ENCODE measurements at places on chromosomes 3 and 15.

DNA sequence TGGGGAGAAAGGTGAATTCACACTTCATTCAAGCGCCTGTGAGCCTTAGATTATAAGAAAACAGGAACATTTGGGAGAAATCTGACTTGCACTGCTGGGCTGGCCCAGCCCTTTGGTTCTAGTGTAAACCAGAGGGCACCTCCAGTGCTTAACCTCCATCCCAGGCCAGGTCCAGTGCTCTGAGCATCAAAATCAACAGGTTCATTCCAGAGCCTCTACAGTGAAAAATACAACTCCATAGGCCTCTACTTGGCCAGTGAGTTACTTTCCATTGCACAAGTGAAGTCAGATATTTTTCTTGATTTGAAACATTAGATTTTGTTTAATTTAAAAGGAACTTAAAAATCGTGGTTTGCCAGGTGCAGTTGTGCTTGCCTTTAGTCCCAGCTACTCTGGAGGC lies 3.0 kb downstream of the SNUPN start:
- no peak for DNase-seq

DNA sequence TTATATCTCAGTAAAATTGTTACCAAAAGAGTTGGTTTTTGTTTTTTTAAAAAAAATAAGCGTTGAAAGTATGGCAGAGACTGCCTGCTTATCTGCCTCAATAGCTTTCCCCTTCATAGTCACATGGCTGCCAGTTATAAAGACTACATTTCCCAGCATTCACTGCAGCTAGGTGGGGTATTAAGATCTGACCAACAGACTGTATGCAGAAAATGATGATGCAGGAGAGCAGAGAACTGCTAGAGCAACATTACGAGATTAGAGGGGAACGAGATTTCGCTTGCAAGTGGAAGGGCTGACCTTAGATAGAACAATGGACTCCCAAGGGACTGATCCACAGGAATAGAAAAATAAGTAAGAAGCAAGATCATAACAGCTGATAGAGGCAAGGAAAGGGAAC lies 14.3 kb downstream of the RHOA start:
- DNase-seq = no peak

DNA sequence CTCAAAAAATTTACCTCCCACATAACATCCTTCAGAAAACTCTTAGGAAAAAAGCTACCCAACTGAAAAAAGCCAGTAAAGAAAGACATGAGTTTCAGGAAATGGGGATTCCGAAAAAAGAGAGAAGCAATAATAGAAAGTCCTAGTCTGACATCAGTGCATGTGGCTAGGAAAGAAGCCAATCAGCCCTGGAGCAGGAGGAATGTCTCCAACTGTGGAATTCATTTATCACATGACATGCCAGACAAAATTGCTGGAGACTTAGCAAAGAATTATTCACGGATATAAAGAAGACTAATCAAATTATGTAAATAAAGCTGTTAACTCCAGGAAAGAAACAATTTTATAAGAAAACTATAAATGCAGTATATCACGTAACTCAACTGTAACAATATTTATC lies 258.9 kb upstream of the RARB start:
- no peak for DNase-seq

GRCh38 chr3:11385326-11385725 lies 113.1 kb downstream of the ATG7 start:
- no peak for DNase-seq

- DNase-seq = no peak
These were observed 29.7 kb upstream of the TOPBP1 start for GRCh38 chr3:133691273-133692107.

- DNase-seq = no peak
These were observed 94.5 kb upstream of the MYZAP start for GRCh38 chr15:57496946-57497869.

DNA sequence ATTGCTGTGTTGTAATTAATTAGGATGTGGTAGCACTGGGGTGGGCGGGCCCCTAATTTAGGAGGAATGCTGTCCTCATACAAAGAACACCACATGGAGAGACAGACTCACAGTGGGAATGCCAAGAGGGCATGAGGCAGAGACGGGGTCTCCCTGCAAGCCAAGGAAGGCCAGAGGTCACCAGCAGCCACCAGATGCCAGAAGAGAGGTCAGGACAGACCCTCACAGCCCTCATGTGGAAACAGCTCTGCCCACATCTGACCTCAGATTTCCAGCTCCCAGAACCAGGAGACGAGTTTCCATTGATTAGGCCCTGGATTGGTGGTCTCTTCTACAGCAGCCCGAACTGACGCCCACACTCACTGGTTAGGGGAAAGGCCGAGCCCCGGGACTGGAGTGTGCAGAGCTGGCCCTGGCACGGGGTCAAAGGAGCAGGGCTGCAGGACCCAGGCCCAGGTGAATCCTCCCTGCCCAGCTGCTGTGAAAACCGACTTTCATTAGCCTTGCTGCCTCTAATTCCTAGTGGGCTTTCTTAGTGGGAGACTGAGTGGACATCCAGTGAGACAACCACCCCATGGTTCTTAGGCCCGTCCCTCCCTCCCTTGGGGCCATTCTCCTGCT lies 43.0 kb upstream of the SLC41A3 start:
- DNase-seq = no peak

DNA sequence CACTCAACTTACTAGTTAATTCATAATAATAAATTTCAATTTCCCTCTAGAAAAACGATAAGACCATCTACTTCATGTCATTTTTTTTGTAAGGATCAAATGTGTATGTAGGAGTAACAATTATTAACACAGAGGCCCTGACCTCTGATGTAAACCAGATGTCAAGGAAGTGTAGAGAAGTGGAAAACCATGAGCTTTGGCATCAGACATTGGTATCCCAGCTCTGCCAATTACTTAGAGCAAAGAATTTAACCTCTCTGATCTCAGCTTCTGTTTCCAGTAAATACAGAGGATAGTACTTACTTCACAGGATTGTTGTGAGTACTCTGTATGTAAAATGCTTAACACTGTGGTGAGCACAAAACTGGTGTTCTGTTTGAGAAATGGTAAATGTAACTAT lies 17.5 kb downstream of the AQR start:
- no peak for DNase-seq

GRCh38 chr15:41870689-41871081 lies 23.2 kb downstream of the SPTBN5 start:
- DNase-seq = no peak

DNA sequence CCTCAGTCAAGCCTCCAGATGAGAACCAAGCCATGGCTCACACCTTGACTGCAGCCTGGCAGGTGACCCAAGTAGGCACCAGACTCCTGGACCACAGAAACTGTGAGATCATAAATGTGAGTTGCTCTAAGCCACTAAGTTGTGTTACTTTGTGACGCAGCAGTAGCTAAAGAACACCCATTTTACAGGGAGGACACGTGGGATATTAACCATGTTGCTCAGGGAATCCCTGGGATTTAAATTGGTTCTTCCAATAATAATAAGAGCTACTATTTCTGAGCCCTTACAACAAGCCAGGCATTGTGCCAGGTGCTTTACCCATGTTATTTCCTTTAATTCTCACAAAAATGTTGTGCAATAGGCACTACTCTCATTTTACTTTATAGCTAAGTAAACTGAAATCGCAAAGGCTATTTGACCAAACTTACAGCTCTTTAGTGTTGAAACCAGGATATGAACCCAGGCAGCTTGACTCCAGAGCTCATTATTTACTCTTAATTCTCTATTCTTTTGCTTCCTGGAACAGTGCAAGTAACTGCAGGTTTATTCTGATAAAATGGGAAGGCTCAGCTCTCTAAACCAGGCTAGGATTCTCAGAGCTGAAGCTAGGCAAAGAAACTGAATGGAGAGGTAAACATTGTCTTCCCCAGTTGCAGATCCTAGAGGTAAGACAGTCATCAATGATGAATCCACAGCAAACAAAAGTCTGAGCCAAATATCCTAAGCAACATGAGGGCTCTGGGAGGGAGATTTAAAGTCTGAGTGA lies 294.4 kb downstream of the KBTBD8 start:
- no peak for DNase-seq

DNA sequence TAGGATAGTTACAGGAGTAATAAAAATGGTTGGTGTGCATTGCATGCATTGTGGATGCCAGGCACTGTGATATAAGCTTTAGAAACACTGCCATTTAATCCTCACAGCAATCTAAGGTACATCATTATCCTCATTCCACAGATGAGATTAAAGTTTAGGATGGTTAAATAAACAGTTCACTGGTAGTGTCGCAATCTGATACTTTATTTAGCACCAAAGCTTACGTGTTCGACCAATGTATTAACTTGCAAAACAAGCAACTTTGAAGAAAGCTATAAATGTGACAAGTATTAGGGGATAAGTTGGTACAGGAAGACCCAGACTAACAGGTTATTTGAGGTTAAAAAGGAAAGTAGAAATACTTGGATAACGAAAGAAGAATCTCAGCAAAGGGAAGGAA lies 150.5 kb upstream of the ZNF385D start:
- no peak for DNase-seq

DNA sequence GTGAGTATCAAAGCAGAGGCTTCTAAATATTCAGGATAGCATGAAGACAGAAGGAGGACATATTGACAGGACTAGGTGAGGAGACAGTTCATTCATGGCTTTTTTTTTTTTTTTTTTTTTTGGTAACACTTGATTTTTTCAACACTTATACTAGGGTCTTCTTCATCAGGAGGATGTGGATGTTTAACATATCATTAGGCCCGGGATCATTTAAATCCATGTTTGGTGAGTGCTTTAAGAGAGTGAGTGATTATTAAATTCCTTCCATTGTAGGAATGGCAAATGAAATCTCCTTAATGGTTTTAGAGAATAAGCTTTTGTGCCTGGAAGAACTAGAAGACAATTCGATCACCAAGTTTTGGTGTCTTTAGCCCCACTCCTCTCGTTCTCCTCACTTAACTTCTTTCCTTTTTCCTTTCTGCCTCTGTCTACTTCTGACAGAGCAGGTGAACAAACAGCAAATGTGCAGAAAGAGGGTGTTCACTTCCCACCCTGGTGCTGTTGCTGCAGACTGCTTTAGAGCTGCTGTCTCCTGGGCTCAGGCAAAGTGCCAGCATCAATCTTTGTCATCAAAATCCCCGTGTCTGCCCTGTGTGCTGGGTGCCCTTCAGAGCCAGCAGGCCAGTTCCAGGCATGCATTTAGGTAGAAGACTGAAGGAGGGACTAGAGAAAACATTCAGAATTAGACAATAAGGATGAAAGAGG lies 35.6 kb upstream of the RAB11A start:
- no peak for DNase-seq

- no peak for DNase-seq
These were observed 171.5 kb upstream of the NANOGP8 start for GRCh38 chr15:35256551-35256950.

Data from stimulated activated CD4-positive, alpha-beta T cell treated with anti-CD3 and anti-CD28 coated beads, TNF-alpha, amount 100 ng/mL, for 4 hours (primary cell).